ENCODE measurements at places on chromosomes 3 and 15.
A peak's percentile ranks its signal among the peaks of the same experiment; 100 is the strongest.

DNA sequence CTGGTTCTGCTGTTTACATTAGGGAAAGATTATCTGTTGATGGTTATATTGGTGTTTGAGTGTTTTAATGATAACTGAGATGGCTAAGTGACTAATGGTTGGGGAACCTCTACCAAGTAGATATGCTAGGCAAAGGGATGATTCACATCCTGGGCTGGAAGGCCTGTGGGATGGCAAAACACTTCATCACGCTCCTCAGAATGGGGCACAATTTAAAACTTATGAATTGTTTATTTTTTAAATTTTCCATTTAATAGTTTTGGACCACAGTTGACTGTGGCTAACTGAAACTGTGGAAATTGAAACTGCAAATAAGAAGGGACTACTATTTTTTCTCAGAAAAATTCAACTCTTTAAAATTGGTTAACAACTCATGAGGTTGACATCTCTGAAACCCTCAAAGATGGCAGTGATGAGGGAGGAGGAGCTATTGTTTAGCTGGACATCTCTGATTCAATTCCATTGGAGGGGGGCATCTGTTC lies 100.5 kb upstream of the ZBED2 start:
- no peak for DNase-seq

GRCh38 chr3:182717216-182717615 lies 76.1 kb upstream of the ATP11B start:
- DNase-seq, result no peak

DNA sequence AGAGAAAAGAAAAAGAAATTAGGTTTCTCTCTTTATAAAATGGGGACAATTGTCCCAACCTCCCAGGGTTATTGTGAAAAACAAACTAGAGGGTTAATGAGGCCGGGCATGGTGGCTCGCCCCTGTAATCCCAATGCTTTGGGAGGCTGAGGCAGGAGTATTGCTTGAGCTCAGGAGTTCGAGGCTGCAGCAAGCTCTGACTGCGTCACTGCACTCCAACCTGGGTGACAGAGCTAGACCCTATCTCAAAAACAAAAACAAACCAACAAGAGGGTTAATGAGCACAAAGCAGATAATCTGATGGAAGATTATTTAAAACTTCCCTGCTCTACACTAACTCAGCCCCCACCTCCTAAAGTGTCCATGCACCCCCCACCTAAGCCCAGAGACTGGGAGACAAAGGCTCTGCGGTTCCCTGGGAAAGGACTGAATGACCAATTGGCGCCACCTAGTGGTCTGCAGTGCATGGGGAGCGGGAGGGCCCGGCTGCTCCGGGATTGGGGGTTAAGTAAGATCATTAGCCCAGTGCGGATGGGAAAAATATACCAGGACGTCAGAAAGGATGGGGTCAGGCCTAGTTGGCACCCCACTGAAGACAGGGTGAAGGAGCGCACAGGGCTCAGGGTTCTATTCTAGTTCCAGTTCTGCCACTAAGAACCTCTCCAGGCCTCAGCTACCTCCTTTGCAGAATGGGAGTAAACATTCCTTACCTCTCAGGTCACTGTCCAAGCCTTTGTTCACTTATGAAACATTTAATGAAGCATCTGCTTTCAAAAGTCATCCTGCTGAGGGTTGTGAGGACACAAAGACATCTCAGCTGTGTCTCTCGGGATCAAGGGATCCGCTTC lies 15.6 kb downstream of the PIF1 start:
- peak; percentile 82 for DNase-seq

DNA sequence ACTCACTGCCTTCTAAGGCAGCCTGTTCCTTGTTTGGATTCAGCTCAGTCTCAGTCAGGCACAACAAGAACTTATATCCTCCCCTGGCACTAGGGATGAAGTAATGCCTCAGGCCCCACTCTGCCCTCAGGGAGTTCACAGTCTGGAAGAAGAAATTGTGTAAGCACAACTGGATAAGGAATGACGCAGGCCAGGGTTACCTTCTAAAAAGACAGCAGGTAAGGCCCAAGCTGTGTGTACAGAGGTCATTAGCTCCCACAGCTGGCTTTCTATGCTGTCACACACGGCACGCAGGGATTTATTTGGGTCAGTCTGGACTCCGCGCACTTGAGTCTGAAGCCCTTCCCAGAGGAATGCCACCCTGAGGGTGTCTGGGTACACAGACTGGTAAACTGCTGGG lies 82.9 kb downstream of the IQSEC1 start:
- no peak for DNase-seq

DNA sequence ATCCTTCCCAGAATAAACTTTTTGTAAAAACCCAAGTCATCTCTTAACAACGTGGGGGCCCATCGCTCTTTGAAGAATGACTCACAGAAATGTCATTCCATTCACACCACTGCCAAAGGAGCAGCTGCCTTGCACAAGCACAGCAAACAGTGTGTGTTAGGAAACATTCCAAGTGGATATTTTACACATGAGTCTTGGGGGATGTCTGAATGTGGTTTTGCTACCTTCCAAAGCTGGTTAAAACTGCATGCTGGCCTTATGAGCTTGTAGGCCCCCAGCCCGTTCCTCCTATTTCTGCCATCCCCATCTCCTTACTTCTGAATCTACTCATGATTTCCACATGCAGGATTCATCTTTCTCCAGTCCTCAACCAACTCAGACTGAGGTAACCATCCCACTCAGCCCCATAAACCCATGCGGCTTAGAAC lies 130.8 kb downstream of the CPNE4 start:
- no peak for DNase-seq

- no peak for DNase-seq
Observed at GRCh38 chr15:88014454-88015160, 241.9 kb downstream of the NTRK3 start.

DNA sequence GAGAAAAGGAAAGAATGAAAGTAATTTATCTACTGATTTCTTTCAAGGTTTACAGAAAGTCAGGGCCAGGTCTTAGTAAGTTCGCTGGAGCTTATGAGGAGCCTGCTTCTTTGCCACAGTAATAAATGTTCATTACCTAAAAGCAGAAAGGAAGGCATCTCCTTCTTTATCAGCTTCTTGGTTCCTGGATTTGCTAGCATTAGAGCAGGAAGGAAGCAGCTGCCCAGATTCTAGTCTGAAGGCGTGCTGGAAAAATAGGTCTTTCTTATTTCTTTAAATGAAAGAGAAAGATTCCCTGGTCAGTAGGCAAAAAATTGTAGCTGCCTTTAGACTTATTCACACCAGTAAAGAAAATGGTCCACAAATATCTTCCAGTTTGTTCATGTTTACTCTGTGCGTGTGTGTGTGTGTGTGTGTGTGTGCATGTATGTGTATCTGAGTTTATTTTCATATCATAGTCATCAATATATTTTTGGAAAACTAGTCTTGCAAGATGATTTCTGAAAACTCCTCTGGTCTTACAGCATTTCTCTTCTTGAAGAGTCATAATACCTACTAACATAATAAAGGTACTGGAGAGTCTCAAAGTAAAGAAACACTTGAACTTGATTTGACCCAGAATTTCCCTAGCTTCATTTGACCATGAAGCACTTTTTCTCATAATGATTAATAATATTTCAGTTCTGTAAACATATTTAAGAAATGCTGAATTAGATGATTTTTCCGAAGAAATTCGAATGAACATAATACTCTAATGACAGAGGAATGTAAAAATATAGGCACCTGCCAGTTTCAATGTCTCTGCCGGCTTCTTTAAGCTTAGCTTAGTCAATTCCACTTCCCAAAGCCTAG lies 255.3 kb upstream of the ZPLD1 start:
- no peak for DNase-seq

- DNase-seq, result no peak
Observed at GRCh38 chr3:45065373-45065720, 39.2 kb downstream of the CLEC3B start.

Measured in midbrain (tissue), 1 donor.